ENCODE measurements at places on chromosomes 5 and 9.

GRCh38 chr5:144004146-144004545 is 166.3 kb downstream of the YIPF5 start:
- ATAC-seq: no peak

DNA sequence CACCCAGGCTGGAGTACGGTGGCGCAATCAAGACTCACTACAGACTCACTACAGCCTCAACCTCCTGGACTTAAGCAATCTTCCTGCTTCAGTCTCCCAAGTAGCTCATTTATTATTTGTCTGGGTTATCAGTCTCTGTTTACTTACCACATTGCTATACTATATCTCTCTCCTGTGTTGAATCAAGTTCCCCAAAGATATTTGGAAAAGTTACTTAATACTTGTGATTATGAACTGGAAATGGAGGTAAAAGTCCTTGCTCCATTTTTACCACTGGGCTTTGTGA is 55.6 kb downstream of the ANGPTL2 start:
- no peak for ATAC-seq

GRCh38 chr5:178667101-178667500 is 40.3 kb upstream of the CLK4 start:
- no peak for ATAC-seq

GRCh38 chr9:18994263-18994916 is 38.6 kb downstream of the SAXO1 start:
- no peak for ATAC-seq

DNA sequence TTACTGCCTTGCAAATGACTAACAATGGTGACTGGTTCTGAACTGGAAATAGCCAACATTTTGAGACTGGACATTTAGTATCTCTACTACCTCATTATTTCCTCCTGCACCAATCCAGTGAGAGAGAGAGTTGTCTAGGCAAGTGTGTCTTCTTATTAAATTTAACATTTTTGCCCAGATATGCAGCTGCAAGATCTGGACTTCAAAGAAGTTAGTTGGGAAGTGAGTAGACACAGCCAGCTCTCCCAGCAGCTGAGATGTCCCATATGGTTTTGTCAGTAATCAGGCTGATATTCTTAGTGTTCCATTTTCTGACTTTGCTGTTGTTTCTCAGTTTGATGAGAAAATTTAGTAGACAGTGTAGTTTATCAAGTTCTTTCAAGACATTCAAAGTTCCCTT is 1778.8 kb upstream of the CDH6 start:
- ATAC-seq: no peak

GRCh38 chr9:133371261-133371711 is 4.6 kb downstream of the SURF4 start:
- no peak for ATAC-seq

- no peak for ATAC-seq
Measured at GRCh38 chr5:96655506-96655905, 6.7 kb upstream of the CAST start.

- no peak for ATAC-seq
Measured at GRCh38 chr9:93588641-93589609, 12.5 kb downstream of the PHF2 start.

GRCh38 chr5:61748651-61749050 is 416.6 kb downstream of the ZSWIM6 start:
- ATAC-seq: no peak

GRCh38 chr9:4262735-4263141 is 37.1 kb downstream of the GLIS3 start:
- ATAC-seq: no peak

DNA sequence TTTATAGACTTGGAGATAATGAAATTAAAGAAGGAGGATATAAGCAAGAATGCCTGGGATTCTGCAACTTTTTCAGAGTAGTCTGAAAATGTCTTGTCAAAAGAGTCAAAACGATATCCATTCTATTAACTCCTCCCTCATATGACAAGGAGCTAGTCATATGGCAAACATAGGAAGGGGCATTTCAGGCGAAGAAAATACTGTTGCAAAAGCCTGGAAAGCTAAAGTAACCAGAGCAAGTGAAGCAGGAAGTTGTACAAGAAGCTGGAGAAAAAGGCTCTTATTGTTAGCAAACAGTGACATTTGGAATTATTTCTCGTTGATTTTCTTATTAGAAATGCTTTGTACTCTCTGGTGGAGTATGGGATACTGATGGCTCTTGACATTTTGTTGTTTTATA is 94.0 kb upstream of the PTPRD start:
- no peak for ATAC-seq

DNA sequence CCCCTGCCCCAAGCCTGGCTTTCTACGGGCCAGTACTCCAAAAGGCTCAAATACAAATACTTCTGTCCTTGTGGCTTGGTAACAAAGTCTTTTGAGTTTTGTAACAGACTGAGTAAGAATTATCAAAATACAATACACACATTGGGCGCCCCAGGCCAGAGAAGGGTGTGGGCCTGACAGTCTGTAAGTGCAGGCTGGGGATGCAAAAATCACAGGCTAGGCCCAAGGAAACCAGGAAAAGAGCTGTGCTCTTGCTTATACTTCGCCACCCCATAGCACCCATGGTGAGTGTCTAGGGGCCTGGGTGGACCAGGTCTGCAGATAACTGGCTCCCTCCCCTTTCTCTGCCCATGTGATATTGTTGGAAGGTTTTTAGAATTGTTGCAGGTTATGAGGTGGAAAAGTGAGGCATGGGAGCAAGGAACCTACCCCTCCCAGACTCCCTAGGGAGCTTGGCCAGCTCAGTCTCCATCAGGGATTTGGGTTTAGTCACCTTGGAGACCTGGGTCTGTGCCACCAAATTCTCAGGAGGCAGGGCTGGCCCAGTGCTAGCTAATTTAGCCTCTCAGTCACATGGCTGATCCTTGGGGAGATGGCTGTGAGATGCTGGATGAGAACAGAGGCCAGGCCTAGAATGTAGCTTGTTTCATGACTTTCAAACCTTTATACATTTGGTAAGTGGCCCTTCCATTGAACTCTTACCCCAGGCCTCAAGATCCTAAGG is 72.9 kb downstream of the TARS1 start:
- no peak for ATAC-seq

DNA sequence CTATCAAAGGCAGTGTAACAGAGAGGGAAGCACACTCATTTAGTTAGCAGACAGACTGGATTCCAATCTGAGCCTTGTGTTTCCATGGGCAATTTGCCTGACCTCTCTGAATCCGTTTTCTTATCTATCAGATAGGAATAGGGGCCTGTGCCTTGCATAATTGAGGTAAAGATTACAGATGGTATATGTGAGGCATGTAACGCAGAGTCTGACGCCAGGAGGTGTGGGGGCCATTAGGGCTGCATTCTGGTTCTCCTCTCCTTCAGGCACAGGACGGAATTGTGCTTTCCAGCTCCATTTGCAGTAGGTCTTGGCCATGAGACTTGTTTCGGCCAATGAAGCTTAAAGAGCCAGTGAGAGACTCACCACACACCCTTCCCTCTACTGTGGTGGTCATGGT is 97.6 kb downstream of the FRMD3 start:
- no peak for ATAC-seq

GRCh38 chr9:123312306-123312877 is 43.6 kb upstream of the CRB2 start:
- ATAC-seq: no peak

DNA sequence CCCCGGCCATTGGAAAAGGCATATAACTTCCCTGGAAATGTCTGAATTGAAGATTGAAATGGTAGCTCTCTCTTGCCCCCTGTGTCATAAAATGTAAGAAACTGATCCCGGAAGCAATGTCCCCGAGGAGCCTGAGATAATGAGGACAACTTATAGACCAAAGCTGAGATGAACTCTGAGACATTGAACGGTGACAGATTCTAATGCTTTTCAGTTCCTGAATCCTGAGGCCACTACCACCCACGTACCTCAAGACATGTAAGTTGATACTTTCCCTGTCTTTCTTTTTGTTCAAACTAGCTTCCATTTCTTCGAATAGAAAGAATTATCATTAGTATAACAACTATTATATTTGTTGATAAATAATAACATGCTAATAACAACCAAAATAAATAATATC is 51.0 kb downstream of the KIF4B start:
- no peak for ATAC-seq

DNA sequence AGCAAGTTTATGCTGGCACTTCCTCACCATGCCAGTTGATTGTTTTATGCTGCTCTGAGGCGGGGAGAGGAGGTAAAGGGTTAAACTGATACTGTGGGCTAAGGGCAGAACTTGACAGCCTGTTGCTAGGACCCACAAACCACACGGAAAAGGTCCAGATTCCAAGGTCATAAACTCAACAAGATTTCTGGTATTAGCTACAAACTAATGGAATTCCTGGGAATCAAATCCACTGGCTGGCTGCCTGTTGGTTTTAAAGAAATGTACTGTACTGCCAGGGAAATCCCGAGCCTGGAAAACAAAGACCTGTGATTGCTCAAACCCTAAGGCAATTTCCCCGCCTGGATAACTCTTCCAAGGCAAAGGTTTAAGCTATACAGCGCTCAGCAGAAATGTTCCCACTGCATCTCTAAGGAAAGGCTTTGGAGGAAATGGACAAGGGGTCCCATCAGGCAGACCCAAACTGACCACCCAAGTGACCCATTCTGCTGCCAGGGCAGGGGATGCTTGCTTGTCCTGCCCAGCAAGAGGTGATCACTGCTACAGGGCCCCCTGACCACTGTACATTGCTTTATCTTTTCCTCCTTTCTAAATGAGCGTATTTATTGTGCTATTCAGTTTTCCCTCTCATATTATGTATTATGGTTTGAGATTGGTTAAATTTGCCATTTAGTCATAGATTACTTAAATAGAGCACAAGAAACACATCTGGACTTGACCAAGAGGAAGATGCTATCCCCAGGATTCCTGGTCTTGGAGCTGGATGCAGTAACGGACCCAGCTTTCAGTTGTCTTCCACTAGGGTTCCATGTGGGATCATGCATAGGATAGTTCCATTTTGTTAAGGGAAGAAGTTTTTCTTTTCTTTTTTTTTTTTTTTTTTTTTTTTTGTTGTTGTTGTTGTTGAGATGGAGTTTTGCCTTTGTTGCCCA is 124.3 kb downstream of the SUSD1 start:
- ATAC-seq: peak; percentile 75

GRCh38 chr5:82620957-82621600 is 342.9 kb upstream of the RPS23 start:
- no peak for ATAC-seq

DNA sequence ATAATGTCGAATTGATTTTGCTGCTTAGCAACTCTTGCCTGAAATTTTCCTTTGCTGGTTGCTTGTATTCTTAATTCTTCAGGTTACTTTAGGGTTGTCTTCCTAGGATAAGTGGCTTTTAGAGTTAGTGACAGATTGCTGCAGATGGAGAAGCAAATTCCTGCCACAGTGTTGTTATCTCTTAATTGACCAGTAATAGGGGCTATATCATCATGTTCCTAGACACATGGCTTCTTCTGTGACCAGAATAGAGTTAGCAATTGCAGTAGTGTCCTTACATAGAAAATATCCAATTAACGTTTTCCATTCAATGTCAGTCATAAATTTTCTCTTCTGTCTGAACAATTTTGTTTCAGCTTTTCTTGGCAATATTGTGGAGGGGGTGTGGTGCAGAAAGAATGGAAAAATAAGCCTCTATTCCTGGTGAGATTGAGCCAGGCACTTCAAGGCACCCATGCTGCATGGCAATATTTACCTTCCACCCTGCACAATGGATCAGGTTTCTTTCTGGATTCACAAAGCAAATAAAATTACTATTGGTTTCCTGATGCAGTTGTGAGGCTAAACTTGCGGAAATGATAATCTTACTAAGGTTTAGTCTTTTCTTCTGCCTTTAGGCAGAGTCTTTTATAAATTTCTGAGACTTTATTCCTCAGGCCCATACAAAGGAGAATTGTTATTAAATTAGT is 1481.5 kb downstream of the EFNA5 start:
- ATAC-seq: no peak

DNA sequence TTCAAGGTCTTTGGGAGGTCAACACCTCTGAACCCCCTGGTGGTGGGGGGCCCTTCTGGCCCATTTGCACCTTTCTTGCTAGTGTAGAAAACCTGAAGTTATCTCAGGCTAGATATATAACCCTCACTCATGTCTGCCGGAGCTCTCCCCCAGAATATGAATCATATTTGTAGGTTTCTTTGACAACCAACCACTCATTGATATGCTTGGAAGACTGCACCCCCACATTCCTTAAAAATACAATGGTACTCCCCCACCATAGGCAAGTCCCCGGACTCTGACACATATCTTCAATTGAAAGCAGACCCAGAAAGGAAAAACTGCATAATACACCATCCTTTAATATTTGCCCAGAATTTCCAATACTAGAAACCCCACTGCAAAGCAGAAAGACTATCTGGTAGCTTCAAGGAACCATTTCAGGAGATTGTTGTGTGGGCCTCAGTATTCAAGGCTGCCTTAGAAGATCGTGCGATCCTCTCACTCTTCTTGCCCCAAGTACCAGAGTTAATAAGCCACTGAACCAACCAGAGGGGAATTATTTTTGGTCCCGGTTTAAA is 978 bp upstream of the UBE2B start:
- ATAC-seq: peak; percentile 13

DNA sequence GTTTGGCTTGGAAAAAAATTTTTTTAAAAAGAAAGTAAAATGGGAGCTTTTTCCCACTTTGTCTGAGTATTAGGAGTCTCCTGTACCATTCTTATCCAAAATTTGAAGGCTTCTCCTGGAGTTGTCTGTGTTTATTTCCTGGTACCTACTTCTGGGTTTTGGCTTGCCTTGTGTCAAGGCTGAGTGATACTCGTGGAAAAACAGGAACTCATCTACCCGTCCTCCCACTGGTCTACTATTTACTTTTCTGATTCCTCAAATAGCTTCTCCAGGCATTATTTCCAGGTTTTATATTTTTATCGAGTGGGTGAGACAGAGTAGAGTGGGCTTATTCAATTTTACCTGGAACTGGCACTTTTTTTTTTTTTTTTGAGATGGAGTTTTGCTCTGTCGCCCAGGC is 99.4 kb downstream of the RMI1 start:
- no peak for ATAC-seq

GRCh38 chr5:6328173-6328572 is 50.2 kb downstream of the MED10 start:
- ATAC-seq: no peak

- ATAC-seq: no peak
Measured at GRCh38 chr5:132296412-132297016, 2.3 kb downstream of the SLC22A4 start.

DNA sequence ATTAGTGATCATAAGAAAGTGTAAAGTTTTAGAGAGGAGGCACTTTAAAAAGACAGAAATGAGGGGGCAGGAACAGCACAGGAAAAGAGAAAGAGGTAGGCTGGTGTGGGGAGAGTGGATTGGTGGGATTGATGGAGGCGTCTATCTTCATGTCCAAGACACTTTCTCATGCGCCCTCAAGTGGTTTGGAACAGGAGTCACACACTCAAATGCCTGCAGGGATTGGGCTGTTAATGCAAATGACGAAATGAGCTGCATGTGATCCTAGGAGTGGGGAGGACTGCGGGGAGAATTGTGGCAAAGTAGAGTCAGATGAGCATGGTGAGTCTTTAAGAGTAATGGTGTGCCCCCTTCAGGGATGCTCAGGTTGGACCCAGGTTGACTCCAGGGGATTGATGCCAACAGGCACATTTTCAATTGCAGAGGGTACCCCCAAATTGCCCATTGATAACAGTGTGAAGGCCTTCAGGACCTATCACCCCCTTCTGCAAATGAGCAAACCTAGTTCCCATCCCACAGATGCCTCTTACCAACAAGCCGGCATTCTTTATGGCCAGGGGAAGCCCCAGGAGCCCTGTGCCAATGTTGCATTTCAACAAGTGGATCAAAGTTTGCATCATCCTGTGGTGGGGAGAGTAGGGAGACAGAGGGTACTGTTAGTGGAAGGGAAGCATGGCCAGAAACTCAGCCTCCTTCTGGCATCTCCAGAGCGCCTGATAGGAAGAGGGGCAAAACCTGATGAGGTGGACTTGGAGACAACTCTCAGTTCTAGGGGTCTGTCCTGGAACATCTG is 5.3 kb downstream of the SLC36A3 start:
- no peak for ATAC-seq

GRCh38 chr5:143316844-143317631 is 86.4 kb downstream of the NR3C1 start:
- ATAC-seq: no peak

Data from gastroesophageal sphincter (tissue), 4 donors.